Activated CD4-positive, alpha-beta T cell treated with anti-CD3 and anti-CD28 coated beads for 36 hours (primary cell): ENCODE measurements at places on chromosomes 1 and 21. TPM values are rescaled to one million over a fixed set of nuclear protein-coding genes. Genes with fewer than 3 reads are reported as not detected.

DNA sequence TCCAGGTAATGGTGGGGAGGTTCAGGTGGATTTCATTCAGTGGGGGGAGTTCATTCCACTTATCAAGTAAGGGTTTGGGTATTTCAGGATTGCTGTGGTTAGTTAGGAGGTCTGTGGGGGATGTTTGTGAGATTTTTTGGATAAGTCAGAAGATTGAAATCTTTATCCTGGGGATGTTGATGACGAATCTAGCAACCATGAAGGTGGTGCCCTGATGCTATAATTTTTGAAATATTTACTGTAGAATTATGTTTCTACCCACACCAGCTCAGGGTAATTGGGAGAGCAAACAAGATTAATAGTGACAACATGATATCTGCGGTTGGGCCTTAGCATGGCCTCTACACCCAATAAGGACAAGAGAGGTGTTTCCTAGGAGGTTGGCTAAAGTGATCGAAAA lies 28.3 kb downstream of the SUCO start:
- H3K27ac ChIP-seq = no peak overlapping the region
- H3K4me3 ChIP-seq = no peak overlapping the region
- H3K36me3 ChIP-seq = peaks cover 45% of the 10 kb centered on the region

DNA sequence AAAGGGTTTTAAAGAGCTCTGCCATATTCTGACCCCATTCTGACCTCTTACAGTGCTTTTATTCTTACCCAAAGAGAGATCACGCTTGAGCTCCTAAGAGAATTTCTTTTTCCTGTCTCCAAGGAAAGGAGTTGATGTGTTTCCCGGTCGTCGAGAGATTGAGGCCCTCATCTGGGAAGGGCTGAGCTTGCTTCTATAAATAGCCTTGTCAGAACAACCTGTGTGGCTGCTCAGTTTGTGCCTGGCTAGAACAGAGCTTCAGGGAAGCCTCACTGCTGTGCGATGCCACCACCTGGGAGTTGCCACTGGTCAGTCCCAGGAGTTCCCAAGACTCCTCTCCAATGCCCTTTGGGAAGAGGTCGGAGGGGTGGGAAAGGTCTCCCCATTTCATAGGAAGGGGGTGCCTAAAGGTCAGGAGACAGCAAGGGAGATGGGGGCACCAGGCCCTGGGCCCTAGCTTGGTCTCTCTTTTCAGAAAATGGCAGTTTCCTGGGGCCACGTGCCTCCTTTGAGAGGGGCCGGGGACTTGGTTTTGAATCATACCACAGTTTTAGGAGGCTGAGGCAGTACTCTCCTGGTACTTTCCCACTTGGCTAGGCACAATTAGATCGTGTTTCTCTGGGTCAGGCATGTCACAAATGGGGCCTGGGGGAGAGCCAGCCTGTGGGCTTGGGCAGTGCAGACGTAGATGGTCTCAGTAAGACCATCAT lies 52.1 kb downstream of the EIF2D start:
- peak; percentile 74 for DNase-seq
- no peaks in the 10 kb centered on the region for H3K27me3 ChIP-seq
- H3K4me3 ChIP-seq = peak overlapping the region; percentile 95
- H3K27ac ChIP-seq = peak overlapping the region; percentile 99
- H3K36me3 ChIP-seq = peaks cover 78% of the 10 kb centered on the region

GRCh38 chr21:10641107-10641506 lies 119.7 kb downstream of the TPTE start:
- no peaks in the 10 kb centered on the region for H3K4me1 ChIP-seq
- H3K27ac ChIP-seq = no peak overlapping the region
- no peaks in the 10 kb centered on the region for H3K36me3 ChIP-seq
- DNase-seq = no peak
- no peak overlapping the region for H3K4me3 ChIP-seq

- peaks cover 9% of the 10 kb centered on the region for H3K27me3 ChIP-seq
- no peak overlapping the region for H3K4me3 ChIP-seq
Observed at GRCh38 chr1:192632188-192632587, 3.8 kb upstream of the RGS13 start.

DNA sequence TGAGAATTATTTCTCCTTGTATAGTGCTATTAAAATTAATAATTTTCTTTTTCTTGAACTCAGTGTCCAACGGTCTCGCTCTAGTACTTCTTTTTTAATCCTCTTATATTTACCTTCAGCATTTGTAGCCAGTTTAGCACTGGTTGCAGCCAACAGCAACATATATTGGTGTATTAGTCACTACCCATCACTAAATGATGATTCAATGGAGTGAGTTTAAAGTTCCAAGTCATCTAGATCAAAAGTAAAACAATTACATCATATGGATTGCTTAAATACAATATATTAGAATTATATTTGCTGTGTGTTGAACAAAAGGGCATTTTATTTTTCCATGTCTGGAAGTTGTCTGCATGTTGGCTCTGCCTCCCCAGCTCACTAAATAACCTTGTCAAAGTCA lies 591.8 kb downstream of the ADGRL2 start:
- no peaks in the 10 kb centered on the region for H3K4me1 ChIP-seq
- DNase-seq = no peak
- H3K4me3 ChIP-seq = no peak overlapping the region
- H3K36me3 ChIP-seq = no peaks in the 10 kb centered on the region
- no peak overlapping the region for H3K27ac ChIP-seq

DNA sequence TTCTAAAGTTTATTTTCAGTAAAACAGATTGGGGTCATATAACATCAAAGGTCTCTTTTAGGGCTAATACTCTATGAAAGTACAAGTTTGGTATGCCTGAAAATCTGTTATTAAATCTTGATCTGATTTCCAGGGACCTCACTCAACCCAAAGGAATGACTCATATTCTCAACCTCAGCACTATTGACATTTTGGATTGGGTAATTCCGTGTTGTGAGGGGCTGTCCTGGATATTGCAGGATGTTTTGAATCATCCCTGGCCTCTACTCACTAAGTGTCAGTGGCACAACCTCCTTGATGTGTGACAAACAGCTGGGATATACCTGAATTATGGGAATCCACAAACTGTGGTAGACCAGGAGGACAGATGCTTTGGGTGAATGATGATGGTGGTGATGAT lies 51.5 kb upstream of the CYP2J2 start:
- no peaks in the 10 kb centered on the region for H3K4me1 ChIP-seq
- no peaks in the 10 kb centered on the region for H3K36me3 ChIP-seq

DNA sequence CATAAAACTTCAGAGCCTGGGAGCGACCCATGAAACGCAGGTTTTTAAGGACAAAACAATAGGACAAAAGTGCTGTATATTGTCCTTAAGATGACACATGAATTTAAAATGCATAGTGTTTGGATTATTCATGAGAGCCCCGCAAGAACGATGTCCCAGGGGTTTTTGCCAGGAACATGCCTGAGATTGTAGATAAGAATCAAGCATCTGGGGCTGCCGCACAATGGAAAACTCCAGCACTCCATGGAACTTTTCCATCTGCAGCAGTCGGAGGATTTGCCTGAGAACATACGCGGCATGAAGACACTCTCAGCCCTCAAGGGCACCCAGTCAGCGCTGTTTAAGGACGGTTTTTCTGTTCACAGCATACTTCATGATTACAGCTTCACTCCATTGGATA lies 5.3 kb upstream of the ERG start:
- H3K27me3 ChIP-seq = peaks cover 33% of the 10 kb centered on the region
- H3K36me3 ChIP-seq = no peaks in the 10 kb centered on the region
- H3K4me1 ChIP-seq = peaks cover 7% of the 10 kb centered on the region

GRCh38 chr1:1356166-1356795 lies 2.1 kb downstream of the MXRA8 start:
- DNase-seq = no peak
- peaks cover 15% of the 10 kb centered on the region for H3K4me1 ChIP-seq
- H3K36me3 ChIP-seq = no peaks in the 10 kb centered on the region
- no peak overlapping the region for H3K27ac ChIP-seq

- no peak overlapping the region for H3K27ac ChIP-seq
- no peak overlapping the region for H3K4me3 ChIP-seq
- no peaks in the 10 kb centered on the region for H3K27me3 ChIP-seq
Observed at GRCh38 chr1:38918568-38918967, 23.1 kb downstream of the RHBDL2 start.

DNA sequence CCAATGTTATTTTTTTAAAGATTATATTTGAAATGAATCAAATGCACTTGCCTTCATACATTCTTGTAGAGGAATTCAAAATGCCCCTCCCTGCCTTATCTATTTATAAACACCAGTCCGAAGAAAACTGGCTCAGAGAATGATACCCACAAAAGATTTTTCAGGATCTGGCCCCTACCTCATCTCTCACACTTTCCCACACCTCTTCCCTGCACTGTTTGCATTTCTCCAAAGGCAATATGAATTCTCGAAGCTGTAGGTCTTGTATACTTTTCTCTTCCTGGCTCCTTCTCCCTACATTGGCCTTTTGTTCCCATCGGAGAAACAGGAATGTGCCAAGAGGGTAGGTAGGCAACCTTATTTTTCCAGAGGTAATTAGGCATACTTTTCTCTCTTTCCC lies 12.0 kb upstream of the CCDC190 start:
- H3K27me3 ChIP-seq = peaks cover 52% of the 10 kb centered on the region
- DNase-seq = no peak
- H3K4me3 ChIP-seq = no peak overlapping the region
- no peaks in the 10 kb centered on the region for H3K4me1 ChIP-seq
- H3K27ac ChIP-seq = no peak overlapping the region

- DNase-seq = no peak
- H3K27me3 ChIP-seq = peaks cover 9% of the 10 kb centered on the region
- peaks cover 43% of the 10 kb centered on the region for H3K4me1 ChIP-seq
Observed at GRCh38 chr1:52140633-52141512, 1.0 kb upstream of the ZFYVE9 start.

DNA sequence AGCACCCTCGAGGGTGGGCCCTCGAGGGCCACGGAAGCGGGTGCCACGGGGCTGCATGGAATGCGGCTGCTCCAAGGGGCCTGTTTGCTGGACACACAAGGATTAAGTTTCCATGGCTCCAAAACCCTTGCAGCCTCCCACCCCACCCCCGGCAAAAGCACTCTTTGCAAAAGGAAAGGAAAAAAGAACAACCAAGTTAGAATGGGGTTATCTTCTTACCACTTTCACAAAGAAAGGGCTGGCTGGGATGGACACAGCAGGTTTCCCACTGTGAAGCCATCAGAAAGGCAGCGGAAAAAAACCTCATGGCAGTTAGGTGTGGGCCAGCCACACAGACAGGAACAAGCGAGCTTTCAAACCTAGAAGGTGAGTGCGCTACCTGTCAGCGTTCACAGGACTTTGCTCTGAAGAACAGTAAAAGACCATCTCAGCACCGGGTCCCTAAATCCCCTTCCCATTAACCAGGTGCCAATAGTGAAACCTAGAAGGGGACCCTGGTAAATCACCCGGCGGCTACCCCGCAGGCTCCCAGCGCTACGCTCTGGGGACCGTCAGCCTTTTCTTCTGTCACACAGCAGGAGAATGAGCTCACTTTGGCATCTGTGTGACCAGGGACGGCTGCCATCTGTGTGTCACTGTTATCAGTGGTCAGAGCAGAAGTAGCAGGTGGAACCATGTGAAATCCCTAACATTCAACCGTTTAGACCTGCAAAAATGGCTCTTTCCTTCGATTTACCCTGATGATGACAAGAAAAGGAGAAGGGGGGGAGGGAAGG lies 93.0 kb downstream of the SIM2 start:
- H3K4me3 ChIP-seq = no peak overlapping the region
- no peaks in the 10 kb centered on the region for H3K27me3 ChIP-seq
- H3K36me3 ChIP-seq = peaks cover 5% of the 10 kb centered on the region
- H3K4me1 ChIP-seq = no peaks in the 10 kb centered on the region

DNA sequence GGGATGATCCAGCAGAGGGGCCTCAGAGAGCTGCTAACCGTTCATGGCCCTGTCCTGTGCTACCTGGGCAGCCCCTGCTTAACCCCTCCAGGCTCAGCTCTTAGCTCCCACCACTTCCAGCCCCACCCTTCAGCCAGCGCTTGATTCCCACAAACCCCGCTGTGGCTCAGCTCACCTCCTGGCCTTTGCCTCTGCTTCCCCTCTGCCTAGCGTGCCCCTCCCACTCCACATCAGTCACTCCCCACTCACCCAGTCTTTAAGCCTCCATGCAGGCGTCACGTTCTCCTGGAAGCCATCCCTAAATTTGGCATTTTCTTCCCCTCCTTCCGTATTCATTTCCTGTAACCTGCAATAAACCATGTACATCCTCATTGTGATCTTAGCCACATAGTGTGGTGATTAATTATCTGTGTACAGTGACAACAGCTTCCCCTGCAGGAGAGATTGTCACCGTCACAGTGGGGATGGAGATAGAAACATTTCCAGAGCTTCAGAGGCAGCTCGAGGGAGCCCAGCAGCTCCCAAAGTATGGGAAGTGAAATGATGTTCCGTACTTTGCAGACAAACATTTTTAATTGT lies 65.5 kb downstream of the EPHB2 start:
- H3K27ac ChIP-seq = no peak overlapping the region
- H3K36me3 ChIP-seq = no peaks in the 10 kb centered on the region
- no peak for DNase-seq
- no peaks in the 10 kb centered on the region for H3K4me1 ChIP-seq
- no peak overlapping the region for H3K4me3 ChIP-seq
- peaks cover 15% of the 10 kb centered on the region for H3K27me3 ChIP-seq

DNA sequence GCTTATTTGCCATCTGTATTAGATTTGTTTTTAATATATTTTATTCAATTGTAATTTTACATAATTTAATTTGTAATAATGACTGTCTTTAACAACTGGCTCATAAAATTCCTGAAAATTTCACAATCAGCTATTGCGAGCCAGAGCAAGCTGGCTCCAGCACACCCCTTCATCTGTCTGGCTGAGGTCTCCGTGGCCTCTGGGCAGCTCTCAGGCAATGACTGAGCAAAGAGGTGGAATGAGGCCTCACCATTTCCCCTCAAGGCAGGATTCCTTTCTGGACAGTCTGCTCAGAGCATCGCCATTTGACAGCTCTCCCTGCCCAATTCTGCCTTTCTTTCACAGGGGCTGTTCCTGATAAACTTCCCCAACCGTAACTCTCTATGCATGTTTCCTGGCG lies 5.8 kb upstream of the KANK4 start:
- H3K4me3 ChIP-seq = no peak overlapping the region
- H3K27ac ChIP-seq = no peak overlapping the region
- no peaks in the 10 kb centered on the region for H3K4me1 ChIP-seq
- H3K27me3 ChIP-seq = peaks cover 7% of the 10 kb centered on the region
- H3K36me3 ChIP-seq = no peaks in the 10 kb centered on the region

- no peak for DNase-seq
- no peak overlapping the region for H3K4me3 ChIP-seq
- no peaks in the 10 kb centered on the region for H3K36me3 ChIP-seq
- no peak overlapping the region for H3K27ac ChIP-seq
- peaks cover 3% of the 10 kb centered on the region for H3K4me1 ChIP-seq
Observed at GRCh38 chr1:30682396-30683275, 40.7 kb downstream of the MATN1 start.

GRCh38 chr1:112818990-112819689 lies 104.0 kb upstream of the PPM1J start:
- no peak overlapping the region for H3K27ac ChIP-seq
- H3K27me3 ChIP-seq = peaks cover 5% of the 10 kb centered on the region
- DNase-seq = no peak
- H3K4me3 ChIP-seq = no peak overlapping the region

GRCh38 chr1:8197493-8198282 lies 120.2 kb upstream of the SLC45A1 start:
- H3K27ac ChIP-seq = no peak overlapping the region
- no peaks in the 10 kb centered on the region for H3K36me3 ChIP-seq
- peaks cover 2% of the 10 kb centered on the region for H3K27me3 ChIP-seq
- peaks cover 12% of the 10 kb centered on the region for H3K4me1 ChIP-seq
- peak; percentile 23 for DNase-seq
- no peak overlapping the region for H3K4me3 ChIP-seq

GRCh38 chr21:38384238-38384560 lies 114.1 kb downstream of the ERG start:
- no peak overlapping the region for H3K27ac ChIP-seq
- no peak for DNase-seq
- peaks cover 4% of the 10 kb centered on the region for H3K4me1 ChIP-seq
- H3K36me3 ChIP-seq = no peaks in the 10 kb centered on the region
- H3K27me3 ChIP-seq = peaks cover 15% of the 10 kb centered on the region

Gene S100A11
- total RNA-seq = 264 TPM

Gene OLFM3
- total RNA-seq = not detected

Gene KIF2C
- 101 TPM for total RNA-seq
